ENCODE measurements at places on chromosomes 11 and 22.

GRCh38 chr22:47605441-47605840 is 843.0 kb downstream of the TBC1D22A start:
- no peak for DNase-seq

GRCh38 chr11:96744697-96745096 is 354.9 kb downstream of the JRKL start:
- no peak for DNase-seq

GRCh38 chr11:705646-706438 is at the start of gene EPS8L2:
Gene EPS8L2, plus strand, starts transcription at chr11:706231. Its CDS starts 3,177 bp downstream, at chr11:709408.
- DNase-seq: no peak

GRCh38 chr11:58075781-58076180 is 45.0 kb downstream of the OR6Q1 start:
- no peak for DNase-seq

DNA sequence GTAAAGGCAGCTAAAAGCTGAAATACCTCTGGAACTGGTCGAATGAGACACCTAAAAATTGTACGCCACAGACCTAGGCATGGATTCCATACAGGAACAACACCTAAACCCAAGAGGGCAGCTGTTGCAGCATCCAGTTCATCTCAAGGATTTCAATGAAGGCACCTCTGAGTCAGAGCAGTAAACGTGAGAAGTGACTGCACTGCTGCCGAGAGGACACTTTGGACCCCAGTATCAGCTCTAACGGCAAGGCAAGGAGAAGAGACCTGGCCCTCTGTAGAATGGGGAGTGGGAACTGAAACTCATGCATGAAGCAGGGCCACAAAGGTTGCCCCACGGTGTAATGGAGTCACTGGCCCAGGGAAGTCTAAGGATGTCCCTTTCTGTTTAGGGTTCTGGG is 23.9 kb downstream of the MAP6 start:
- no peak for DNase-seq

- DNase-seq: no peak
Observed at GRCh38 chr11:108743851-108744250, 79.0 kb downstream of the DDX10 start.

- DNase-seq: no peak
Observed at GRCh38 chr11:99535819-99536218, 515.1 kb downstream of the CNTN5 start.

DNA sequence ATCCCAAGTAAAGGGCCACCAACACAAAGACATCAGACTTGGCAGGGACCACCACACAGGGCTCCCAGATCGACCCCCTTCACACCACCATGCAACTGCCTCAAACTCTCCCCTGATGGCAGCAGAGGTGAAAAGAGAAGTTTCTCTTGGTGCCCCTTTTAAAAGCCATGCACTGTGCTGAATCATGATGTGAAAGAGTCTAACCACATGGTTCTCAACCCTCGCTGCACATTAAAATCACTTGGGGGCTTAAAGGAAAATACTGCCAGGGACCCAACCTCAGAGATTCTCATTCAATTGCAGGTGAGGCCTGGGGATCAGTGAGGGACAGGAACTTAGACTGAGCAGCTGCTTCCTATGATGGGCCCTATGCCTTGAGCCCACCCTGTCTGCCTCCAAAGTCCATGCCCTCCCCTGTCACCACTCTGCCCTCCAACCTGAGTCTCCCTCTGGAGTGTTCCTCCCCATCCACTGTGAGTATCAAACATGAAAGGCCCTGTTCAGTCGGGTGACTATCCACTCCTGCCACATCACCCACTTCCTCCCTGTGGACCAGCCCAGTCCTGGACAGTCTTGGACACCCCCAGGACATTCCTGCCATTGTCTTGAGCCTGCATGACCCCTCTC is 40.8 kb downstream of the PLEKHA7 start:
- no peak for DNase-seq

GRCh38 chr11:43376594-43376993 is 17.9 kb downstream of the TTC17 start:
- no peak for DNase-seq

- no peak for DNase-seq
Observed at GRCh38 chr11:88489030-88489429, 151.5 kb upstream of the CTSC start.

DNA sequence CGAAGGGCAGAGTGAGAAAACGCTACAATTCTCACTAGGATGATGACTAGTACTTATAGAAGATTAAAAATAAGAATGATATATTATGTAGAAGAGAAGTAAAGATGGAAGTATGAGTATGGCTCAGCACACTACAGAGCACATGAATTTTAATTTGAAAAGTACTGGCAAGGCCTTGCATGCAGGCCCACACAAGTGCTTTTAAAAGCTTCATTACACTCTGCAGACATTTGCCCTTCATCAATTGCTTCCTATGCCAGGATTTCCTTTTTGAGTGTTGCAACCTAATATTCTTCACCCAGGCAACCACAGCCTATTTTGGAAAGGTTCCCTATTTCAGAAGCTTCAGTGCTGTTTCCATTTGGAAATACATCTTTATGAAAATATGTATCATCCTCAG is 81.1 kb downstream of the LARGE2 start:
- DNase-seq: peak; percentile 63

- DNase-seq: no peak
Observed at GRCh38 chr11:125701858-125702621, 21.4 kb upstream of the ACRV1 start.

GRCh38 chr11:125463590-125464269 is 32.3 kb downstream of the FEZ1 start:
- no peak for DNase-seq

DNA sequence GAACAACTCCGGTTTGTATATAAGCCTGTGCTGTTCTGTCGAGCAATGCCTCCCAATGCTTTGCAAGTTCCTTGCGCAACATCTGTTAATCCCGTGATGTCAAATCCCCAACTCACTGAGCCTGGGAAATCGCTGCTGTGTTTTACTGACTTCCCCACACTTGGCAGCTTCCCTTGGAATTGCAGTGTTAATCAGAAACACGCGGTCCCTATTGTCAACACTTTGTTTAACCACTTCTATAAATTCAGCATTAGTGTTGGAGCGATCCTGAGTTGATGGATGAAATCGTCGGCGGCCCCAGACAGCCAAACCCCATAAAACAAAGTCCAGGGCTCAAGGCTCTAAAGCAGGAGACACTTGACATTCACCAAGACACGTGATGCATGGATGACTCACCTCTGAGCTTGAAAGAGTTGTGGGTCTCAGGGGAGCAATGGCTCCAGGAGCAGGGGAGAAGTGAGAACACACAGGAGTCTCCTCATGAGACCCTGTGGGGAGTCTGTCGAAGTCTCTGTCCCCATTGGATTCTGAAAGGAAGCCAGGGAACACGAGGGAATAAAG is 555.3 kb downstream of the MIAT start:
- DNase-seq: peak; percentile 10

DNA sequence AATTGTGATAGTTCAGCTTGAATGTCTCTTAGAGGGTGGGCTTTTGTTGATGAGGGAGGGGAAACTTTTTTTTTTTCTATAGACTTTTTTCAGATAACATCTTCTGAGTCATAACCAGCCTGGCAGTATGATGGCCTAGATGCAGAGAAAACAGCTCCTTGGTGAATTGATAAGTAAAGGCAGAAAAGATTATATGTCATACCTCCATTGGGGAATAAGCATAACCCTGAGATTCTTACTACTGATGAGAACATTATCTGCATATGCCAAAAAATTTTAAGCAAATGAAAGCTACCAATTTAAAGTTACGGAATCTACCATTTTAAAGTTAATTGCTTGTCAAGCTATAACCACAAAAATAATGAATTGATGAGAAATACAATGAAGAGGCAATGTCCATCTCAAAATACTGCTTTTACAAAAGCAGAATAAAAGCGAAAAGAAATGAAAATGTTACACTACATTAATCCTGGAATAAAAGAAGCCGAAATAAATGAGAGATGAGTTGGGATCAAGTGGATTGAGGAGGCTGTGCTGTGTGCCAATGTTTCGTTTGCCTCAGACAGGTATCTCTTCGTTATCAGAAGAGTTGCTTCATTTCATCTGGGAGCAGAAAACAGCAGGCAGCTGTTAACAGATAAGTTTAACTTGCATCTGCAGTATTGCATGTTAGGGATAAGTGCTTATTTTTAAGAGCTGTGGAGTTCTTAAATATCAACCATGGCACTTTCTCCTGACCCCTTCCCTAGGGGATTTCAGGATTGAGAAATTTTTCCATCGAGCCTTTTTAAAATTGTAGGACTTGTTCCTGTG is 3.9 kb downstream of the MALAT1 start:
- DNase-seq: no peak

DNA sequence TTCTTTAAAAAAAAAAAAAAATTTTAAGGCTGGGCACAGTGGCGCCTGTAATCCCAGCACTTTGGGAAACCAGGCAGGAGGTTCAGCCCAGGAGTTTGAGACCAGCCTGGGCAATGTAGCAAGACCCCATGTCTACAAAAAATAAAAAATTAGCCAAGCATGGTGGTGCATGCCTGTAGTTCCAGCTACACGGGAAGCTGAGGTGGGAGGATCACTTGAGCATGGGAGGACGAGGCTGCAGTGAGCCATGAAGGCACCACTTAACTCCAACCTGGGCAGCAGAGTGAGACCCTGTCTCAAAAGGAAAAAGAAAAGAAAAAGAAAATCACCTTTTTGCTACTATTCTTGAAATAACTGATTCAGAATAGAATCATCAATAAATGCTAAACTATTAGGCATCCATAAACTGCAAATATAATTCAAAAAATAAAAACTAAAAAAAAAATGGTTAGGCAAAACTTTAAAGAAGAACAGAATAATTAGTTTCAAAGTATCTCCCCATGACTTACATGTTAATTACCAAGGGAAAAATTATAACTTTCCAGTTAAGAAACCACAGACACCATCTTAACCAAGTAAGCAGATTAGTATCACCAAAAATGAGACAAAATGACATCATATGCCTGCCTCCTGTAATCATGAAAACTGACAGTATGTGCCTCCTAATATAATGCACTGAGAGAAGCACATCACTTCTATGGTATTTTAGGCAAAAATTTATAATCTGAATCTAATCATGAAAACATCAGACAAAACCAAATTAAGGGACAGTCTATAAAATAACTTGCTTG is 63.6 kb downstream of the DENND5A start:
- no peak for DNase-seq

- no peak for DNase-seq
Observed at GRCh38 chr11:3896644-3897043, 41.2 kb downstream of the STIM1 start.

GRCh38 chr22:36898690-36899089 is 14.7 kb upstream of the CSF2RB start:
- no peak for DNase-seq

GRCh38 chr11:65549096-65549495 is 9.1 kb downstream of the LTBP3 start:
- no peak for DNase-seq

DNA sequence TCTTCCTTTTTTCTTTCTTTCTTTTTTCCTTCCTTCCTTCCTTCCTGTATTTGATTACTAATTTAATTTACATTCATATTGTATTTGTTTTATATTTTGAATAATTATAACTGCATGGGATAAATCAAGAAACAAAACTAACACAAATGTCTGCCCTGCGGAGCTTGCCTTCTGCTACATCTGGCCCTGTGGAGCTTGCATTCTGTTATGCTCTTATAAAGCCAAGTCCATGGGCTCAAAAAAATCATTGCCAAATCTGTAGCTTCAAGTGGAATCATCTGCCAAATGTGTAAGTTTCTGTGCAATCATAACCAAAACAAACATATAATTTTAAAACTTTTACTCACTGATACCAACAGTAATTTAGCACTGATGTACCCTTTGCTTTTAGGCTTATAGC is 8.0 kb upstream of the OR52J3 start:
- DNase-seq: no peak

GRCh38 chr11:119303227-119303718 is 13.7 kb downstream of the MCAM start:
- no peak for DNase-seq

DNA sequence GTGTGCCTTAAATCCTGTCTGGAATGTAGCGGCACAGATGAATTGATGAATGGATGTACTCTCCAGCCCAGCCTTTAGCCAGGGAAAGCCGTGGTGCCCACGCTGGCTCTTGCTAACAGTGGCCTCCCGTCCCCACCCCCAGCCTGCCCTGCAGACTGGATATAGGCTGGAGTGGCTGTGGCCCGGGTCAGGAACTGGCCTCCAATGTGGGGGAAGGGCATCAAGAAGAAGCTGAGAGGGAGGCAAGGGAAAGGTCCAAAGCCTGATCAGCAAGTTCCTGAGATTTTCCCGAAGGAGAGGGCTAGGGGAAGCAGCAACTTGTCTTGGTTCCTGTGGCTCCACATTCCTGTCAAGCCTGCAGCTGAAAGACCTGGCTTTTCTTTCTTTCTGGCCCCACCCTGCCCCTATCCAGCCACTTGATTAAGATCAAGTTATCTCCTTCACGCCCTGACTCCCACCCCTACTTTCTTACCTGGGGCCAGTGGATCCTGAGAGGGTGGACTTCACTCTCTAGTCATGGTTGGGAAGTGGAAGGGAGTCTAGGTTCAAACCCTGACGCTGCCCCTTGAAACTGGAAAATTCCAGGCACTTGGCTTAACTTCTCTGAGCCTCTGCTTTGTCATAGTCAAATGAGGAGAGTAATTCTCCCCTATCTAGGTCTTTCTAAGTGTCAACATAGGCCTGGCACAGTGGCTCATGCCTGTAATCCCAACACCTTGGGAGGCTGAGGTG is 11.0 kb upstream of the MICALL1 start:
- no peak for DNase-seq

DNA sequence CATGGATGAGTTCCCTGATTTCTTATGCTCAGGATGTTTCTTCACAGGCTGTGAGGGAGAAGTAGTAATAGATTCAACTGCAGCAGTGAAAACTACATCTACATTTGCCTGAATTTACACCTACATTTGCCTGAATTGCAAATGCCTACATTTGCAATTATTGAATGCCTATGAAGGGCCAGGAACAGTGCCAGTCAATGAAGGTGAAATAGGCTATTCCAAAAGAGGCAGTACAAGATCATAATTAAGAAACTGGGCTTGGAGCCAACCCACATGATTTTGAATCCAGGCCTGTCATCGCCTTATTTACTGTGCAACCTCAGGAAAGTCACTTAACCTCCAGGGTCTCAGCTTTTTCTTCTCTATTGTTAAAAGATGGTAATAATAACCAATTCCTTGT is 1353.3 kb downstream of the FAM181B start:
- no peak for DNase-seq

GRCh38 chr11:11618973-11619435 is 2.8 kb downstream of the GALNT18 start:
- no peak for DNase-seq

GRCh38 chr11:103863497-103863896 is 172.9 kb upstream of the DDI1 start:
- no peak for DNase-seq

- no peak for DNase-seq
Observed at GRCh38 chr11:30992513-30992849, 377.1 kb downstream of the DCDC1 start.

- DNase-seq: no peak
Observed at GRCh38 chr11:73018856-73019255, 123.3 kb downstream of the FCHSD2 start.
